ENCODE measurements at places on chromosomes 6 and 20.
A peak's percentile ranks its signal among the peaks of the same experiment; 100 is the strongest.

- no peak for DNase-seq
Observed at GRCh38 chr6:106750946-106751345, 121.6 kb downstream of the QRSL1 start.

GRCh38 chr20:8020314-8021079 lies 936 bp upstream of the TMX4 start:
- no peak for DNase-seq

- DNase-seq = no peak
Observed at GRCh38 chr6:163671355-163671754, 256.8 kb downstream of the QKI start.

DNA sequence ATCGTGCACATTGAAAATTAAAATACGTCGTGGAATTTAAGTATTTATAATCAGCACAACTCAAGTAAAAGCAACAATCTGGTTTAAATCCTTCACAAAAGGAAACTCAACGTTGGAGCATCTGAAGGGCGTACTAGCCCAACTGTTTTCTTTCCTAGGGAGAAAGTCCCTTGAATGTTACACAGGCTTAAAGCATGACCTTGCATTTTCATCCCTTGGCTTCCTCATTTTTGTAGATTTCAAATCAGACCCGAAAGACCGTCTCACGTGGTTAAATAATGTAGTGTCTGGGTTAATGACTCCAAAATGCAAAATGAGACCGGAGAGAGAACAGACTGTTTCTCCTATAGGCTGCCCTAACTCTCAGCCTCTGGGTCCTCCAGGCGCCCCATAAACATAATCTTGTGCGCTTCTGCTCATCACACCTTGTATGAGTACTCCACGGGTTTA lies 249.2 kb upstream of the RREB1 start:
- DNase-seq = no peak

GRCh38 chr6:35146453-35146852 lies 5.3 kb upstream of the TCP11 start:
- no peak for DNase-seq

DNA sequence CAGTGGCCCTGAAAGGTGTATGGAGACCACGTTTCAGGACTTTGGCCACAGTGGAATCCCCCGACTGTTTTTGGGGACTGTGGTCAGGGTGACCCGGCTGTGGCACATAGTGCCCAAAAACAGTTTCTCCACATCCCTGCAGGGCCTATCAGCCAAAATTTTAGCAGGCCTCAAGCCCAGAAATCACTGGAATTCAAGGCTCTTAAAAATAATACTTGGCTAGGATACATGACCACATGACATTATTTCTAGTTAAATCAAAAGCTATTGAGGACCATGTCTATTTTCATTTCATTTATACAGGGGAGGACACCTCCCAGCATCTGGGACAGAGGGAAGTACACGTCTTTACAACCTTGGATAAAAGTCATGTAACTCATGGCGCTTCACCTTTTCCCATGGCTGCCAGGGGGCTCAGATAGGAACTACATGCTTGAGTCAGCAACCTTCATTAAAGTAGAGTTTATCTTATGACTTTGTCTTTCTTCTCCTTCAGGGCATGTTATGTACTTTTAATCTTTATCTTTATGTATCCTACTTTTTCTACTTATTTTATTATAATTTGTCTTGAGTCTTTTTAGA lies 70.8 kb upstream of the CD93 start:
- DNase-seq = no peak

GRCh38 chr6:54768494-54768893 lies 78.1 kb upstream of the FAM83B start:
- DNase-seq = no peak

DNA sequence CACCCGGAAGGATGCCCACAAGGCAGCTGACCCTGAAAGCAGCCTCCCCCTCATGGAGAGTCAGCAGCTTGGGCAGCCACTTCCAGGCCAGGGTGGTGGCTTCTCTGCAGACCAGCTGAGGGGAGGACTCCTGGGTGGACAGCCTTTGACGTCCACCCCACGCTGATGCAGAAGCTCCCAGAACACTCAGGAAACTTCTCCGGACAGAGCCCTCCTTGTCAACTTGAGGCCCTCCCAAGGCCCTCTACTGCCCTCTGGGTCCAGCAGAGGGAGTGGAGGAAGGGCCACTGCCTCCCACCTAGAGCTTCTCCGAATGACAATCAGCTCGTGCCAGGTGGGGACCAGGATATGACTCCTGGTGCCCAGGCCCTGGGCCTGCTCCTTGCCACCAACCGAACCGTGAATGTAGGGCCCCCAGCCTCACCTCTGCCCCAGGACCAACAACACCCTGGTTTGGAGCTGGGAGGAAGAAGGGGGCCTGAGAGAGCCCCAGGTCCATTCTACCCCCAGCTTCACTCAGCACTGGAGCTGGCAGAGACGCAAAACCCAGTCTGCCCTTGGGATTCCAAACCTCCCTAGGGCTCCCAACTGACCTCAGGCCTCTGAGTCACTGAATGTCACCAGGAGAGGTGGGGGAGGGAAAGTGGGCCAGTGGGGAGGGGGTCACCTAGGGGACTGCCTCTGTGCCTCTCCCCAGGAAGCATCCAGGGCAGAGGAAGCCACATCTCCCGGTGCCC lies 10.9 kb upstream of the SLC22A7 start:
- no peak for DNase-seq

- DNase-seq = peak; percentile 76
Observed at GRCh38 chr6:17280552-17281090, 540 bp upstream of the RBM24 start.

GRCh38 chr6:166940643-166941068 lies 15.7 kb downstream of the RNASET2 start:
- DNase-seq = no peak

DNA sequence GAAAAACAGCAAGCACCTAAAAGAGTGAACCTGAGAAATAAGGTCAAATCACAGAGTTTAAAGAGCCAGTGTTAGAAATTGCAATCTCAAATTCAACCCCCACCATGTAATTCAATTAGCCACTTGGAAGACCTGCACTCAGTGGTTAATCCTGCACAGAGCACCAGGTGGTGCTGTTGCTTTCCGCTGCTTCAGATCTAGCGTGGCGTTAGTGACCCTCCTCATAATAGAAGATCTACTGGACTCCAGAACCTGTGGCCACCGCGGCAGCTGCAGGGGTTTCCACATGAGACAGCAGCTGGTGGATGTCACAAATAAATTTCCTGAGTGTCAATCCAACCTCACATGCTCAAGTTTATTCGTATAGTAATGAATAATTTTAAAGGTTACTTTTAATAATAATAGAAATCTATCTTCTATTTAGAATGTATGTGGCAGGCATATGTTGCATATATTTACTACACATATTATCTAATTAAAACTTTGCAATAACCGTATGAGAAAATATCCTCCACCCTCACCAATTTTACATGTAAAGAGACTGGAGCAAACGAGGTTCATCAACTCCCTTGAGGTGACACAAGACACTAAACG lies 84.4 kb downstream of the SYNE1 start:
- peak; percentile 36 for DNase-seq

Data from H1 (cell line).